ENCODE measurements at places on chromosomes 16 and 17. TPM values are rescaled to one million over a fixed set of nuclear protein-coding genes. Genes with fewer than 3 reads are reported as not detected.

GRCh38 chr16:68978303-68978954 is 127.0 kb upstream of the HAS3 start:
- no peak for DNase-seq

GRCh38 chr16:70561623-70562022 is 38.0 kb downstream of the SF3B3 start:
- DNase-seq, result no peak

DNA sequence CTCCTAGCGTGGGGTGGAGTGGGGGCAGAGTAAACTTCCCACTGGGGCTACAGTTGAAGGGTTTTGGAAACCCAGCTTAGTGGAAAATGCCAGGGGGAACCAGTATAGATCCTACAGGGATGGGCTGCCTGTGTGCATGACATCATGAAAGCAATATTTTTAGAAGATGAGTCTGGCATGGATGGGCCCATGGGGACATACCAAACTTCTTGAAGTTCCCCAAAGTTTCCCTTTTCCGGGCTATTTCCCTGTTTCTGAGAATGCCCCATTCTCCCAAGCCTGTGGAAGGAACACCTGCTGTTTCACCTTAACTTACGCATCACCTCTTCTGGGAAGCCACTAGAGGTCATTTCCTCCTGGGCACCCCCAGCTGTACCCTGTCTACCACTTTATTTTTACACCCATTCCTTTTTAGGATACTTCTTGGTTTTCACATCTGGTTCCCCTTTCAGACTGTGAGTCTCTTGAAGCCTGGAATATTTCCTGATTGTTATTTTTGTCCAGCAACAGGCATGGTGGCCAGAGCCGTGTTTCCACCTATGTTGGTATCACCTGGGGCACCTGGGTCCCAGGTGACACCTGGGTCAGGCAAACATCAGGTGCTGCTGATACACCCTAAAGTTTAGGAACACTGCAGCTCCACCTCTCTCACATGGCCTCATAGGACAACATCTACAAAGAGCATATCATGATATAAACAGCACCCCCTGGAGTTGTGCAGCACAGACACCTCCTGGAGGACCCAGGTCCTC is 9.8 kb downstream of the SOCS3 start:
- DNase-seq, result no peak

TVP23B gene
- total RNA-seq, result 28.5 TPM

PDE6G gene
- 0.50 TPM for total RNA-seq

NPW gene
- 0.84 TPM for total RNA-seq

RNF227 gene
- total RNA-seq, result 1.3 TPM

MEIOC gene
- 0.10 TPM for total RNA-seq

ADAD2 gene
- total RNA-seq, result 0.59 TPM

SLC12A3 gene
- total RNA-seq, result not detected
